Activated CD4-positive, alpha-beta T cell treated with anti-CD3 and anti-CD28 coated beads, Interleukin-2, amount 50 U/mL, for 24 hours (primary cell): ENCODE measurements at places on chromosomes 4 and X.

DNA sequence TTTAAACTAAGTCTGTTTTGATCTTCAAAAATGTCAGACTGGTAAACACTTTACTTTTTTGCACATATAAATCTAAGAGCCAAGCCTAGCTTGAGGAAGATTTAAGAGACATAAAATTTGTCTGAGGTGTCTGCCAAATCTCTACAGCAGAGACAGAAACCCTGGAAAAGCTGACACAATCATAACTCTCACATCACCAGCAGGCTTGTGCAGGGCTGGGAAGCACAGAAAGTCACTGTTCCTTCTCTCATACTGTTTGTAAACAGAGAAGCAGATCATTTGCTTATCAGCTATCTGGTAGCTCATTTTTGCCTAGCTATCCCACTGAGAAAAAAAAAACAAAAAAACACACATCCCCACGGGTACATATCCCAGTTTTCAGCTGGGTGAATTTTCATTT is 7.0 kb downstream of the ENOX2 start:
- DNase-seq = no peak

GRCh38 chr4:17236686-17237085 is 275.2 kb downstream of the QDPR start:
- DNase-seq = no peak

GRCh38 chr4:100754751-100755150 is 236.9 kb upstream of the EMCN start:
- DNase-seq = no peak

GRCh38 chr4:105520819-105521790 is 31.3 kb upstream of the ARHGEF38 start:
- DNase-seq = no peak

DNA sequence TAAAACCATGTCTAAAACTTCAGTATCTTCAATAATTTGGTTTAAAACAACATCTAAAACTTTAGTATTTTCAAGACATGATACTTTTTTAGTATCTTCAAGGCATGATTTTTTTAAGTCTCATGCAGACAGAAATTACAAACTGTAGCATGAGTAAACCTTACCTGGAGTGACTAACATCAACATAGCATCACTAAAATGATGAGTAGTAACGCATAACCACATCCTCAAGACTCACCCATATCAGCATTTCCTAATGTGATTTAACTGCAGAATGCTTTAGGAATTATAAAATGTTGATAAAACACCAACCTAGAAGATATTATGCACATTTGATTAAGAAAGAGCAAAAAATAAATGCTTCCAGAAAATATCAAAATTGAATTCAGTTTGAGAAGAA is 19.7 kb upstream of the EDNRA start:
- DNase-seq = no peak

DNA sequence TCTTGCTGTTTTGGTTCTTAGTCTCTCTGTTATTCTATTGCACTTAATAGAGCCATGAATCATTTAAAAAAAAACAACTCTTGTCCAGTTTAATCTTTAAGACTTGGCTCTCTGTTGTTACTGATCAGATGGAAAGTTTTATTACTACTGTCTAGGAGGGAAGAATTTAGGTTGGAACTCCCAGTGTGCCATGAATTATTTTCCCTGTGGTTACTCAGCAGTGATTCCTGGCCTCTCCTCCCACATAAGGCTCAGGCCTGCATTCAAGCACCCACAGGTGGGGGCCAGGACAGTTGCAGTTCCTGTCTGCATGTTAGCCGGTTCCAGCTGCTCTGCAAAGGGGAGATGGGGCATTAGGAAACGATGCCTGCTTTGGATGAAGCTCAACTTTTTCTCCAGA is 29.8 kb upstream of the ESX1 start:
- no peak for DNase-seq

DNA sequence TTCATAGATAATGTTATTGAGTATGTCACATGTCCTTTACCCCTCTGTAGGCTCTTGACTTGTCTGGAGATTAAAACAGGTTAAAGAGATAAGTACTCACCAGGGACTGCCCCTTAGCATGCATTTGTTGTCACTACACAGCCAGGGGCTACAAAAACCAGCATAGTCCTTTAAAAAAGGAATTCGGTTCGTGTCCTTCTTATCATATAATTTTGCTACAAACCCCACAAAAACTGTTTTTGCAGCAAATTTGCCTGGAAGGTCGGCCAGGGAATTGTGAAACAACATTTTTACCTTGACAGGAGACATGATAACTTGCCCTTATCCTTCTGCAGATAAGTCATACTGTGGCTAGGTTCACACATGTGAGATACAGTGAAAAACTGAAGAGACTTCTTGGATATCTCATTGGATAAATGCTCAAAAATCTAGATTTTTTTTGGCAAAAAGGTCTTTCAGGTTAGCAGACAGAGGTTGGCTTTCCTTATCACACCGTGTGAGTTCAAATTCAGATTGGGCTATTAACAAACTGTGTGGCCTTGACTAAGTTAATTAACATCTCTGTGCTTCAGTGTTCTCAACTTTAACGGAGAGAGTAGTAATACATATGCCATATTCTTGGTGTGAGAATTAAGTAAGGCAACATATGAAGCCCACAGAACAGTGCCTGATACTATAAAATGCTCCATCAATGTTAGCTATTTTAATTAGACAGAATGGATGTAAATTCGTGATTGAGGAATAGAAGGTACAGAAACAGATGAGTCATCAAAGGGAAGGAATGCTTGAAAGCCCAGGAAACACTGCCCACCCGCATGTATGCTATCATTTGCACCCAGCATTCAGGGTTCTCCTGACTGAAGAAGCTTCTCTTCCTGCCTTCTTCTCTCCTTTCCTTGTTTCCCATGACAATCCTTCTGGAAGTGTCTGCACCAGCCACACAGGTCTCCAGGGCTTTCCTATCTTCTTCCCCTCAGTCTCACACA is 30.0 kb downstream of the FAM9C start:
- no peak for DNase-seq

GRCh38 chr4:38656111-38656510 is 7.9 kb upstream of the KLF3 start:
- DNase-seq = no peak

DNA sequence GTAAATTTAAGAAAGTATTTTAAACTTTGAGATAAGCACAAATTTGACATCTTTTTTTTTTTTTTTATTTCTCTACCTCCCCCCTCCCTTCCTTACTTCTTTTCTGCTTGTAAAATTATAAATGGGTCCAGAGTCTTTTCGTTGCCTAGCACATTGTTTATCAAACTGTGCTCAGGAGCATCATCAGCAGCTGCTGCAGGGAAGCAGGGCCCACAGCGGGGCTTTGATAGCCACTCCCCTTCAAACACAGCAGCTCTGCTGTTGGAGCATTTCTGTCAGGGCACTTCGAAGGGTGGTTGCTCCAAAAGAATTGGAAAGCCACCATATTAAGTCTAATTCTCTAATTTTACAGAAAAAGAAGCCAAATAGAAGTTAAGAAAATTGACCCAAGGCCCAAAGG is 588.3 kb downstream of the SPRY1 start:
- DNase-seq = no peak

GRCh38 chr4:147707892-147708672 is 23.8 kb upstream of the ARHGAP10 start:
- DNase-seq = no peak

DNA sequence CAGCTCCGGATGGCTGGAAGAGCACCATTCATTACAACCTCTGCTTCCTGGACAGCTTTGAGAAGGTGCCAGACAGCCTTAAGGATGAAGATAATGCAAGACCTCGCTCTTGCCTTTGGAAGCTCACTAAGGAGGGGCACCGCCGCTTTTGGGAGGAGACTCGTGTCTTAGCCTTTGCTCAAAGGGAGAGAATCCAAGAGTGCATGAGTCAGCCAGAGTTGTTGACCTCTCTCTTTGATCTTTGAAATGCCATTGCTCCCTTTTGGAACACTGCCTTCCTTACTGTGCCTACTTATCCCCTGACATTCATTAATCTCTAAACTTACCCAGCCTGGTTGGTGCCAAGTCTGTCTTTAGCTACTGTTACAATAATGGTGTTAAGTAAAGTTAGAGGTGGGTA is 1.2 kb downstream of the FOXR2 start:
- no peak for DNase-seq

GRCh38 chrX:118702741-118703140 is 24.7 kb upstream of the IL13RA1 start:
- DNase-seq = no peak

DNA sequence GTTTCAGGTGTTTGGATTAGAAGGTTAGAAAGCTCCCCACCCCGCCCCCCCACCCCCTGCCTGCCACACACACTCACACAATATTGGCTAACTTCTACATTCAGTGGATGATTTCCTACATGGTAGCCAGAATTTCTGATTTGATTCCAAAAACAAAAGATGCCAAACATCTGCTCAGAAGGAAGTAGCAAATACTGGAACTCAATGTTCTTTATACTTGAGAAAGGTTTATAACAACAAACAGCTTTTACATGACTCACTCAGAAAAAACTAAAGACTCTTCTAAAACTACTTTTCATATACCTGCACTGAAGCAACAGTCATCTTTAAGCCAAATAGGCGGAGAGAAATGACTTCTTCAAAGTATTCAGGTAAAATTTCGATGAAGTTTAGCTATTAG is 750.5 kb upstream of the POU3F4 start:
- no peak for DNase-seq

DNA sequence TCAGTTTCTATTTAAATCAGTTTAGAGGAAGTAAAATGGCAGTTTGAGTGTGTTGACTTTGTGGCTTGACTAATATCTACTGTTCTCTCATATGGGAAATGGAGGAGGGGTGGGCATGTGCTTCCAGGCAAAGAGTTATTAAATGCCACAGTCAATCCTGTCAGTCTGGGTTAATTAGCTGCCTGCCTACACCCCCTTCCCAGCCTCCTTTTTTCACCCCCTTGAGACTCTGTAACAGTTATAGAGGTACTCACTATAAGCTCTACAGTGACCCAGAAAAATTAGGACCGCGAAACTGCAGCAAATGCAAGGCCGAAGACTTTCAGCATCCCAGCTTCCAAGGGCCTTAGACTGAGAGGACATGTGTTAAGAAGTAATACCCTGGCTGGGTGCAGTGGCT is 165.2 kb downstream of the CORIN start:
- DNase-seq = no peak

DNA sequence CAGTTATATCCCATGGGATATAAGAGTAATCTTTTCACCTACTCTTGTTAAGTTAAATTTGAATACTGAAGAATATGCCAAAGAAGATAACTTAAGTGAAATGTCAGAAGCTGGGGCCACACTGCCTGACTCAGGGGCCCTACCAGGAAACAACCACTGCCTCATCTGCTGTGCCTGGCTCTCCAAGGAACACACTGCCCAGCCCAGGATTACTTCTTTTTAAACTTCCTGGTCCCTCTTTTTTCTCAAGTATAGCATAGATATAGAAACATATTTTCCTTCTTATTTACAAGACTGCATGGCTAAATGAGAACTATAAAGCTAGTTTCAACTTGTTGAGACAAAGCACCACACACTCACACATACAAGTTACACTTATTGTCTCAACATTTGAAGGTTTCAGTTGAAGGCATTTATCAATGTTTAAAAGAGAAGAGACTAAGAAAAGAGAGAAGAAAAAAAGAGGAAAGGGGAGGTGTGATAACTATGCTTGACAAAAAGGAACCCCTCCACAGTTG is 45.2 kb downstream of the MAML3 start:
- no peak for DNase-seq

- no peak for DNase-seq
Observed at GRCh38 chr4:163702736-163703135, 208.2 kb downstream of the TMA16 start.

DNA sequence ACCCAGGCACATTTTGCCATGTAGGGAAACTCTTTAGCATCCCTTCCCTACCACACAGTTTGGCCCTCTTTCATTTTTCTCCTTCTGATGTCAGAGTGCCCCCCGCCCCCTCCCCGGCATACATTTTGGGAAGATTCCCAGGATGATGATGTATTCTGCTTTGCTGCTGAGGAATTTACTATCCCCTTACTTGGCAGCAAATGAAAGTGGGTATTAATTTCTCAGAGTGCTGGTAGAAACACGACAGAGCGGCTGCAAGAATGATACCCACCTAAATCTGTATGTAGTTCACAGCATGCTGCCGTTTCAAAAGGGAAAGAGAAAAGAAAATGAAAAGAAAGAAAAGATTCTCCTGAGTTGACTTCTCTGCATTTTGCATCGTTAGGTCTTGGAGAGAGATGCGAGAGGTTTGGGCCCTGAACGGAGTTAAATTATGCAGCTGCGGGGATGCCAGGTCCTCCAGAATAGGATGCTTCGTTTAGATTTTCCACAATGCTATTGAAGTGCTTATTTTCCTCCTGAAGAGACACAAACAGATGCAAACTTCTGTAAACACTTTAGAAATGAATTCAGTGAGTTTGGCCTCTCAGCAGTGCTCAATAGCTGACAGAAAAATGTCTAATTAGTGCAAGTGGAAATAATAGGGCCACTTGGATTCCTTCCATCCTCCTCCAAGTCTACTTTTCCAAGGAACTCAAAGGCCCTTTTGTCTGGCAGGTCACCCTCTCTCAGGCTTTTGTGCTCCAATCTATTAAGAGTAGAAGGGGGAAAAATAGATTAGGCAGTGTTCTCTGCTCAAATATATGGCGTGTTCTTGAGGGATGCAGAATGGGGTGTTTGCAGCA is 106.2 kb downstream of the ALPK1 start:
- no peak for DNase-seq

DNA sequence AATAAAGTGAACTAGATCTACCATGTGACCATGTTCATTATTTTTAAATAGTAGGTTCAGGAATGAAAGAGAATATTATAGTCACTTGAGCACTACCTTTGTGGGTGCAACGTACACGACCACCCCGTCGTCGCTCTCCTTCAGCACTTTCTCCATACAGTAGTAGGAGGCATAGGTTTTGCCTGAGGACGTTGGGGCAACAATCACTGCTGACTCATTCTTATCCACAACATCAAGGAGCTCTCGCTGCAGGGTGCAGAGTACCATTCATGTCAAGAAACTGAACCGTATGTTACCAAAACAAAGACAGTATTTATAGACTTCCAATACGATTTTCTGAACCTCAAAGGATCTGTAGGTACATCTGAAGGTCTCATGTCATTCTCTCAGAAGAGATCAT is 44.7 kb downstream of the DDX60 start:
- no peak for DNase-seq

DNA sequence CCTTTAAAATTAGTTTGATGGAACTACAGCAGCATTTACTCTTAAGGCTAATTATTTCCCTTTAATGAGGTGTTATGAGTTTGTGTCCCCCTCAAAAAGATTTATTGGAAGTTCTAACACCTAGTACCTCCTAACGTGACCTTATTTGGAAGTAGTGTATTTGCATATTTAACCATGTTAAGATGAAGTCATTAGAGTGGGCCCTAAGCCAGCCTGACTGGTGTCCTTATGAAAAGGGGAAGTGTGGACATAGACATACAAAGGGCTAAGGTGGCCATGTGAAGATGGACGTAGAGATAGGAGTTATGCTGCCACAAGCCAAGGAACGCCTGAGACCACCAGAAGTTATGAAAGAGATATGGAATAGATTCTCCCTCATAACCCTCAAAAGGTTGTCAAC is 985.4 kb upstream of the INTU start:
- DNase-seq = no peak

DNA sequence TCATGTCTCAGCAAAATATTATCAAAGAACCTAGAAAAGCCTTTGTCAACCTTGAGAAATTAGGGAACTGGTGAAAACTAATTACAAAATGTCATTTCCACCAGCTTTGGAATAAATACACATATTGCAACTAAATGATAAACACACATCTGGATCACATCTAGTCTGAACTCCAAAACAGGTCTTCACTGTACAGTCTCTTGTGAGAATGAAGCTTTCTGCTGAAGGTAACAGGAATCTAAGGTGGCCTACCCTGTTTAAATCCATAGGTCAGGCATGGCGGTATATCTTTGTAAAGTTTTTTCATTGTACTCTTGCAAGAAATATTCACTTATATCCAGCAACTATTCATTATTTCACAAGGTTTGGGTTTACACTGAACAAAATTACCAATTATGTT is 1.7 kb downstream of the SH3D19 start:
- no peak for DNase-seq
